Activated gamma-delta T cell treated with anti-CD3 and anti-CD28 coated beads, Interleukin-2, amount 50 U/mL, for 16 hours (primary cell): ENCODE measurements at places on chromosomes 2 and 18.

GRCh38 chr2:237695201-237695780, 67.9 kb downstream of the LRRFIP1 start:
- DNase-seq, result no peak

GRCh38 chr2:43183743-43184142, 42.7 kb downstream of the ZFP36L2 start:
- DNase-seq, result no peak

DNA sequence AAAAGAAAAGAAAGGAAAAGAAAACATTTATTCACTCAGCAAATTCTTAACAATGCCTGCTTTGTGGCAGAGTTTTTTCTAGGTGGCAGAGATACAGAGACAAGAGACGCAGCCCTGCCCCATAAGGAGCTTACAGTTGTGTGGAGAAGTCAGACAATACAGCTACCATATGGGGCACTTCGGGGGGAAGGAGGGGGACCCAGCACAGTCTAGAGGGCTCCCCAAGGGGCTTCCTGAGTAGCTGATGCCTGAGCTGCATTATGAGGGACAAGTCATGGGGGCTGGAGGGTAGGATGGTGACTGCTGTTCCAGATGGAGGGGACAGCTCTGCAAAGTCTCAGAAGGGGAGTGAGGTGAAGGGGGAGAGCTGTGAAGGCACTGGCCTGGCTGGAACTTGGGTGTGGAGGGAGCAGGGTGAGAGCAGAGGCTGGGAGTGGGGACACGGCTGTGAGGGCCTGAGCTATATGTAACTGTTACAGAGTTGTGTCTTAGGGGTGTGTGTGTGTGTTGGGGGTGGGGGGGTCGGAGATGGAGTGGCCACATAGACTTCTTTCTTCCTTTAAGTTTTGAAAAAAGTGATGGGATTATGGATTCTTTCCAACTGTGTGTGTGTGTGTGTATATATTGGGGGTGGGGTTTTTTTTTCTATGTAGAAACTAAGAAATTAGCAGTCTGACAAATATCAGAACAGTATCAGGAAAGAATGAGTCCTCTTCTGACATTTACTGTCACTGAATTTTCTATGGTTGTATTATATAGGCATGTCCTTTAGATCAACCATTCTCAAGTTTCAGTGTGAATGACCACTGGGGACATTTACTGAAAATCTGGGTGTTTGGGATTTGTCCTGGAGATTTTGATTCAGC, 66.0 kb upstream of the HAAO start:
- no peak for DNase-seq

DNA sequence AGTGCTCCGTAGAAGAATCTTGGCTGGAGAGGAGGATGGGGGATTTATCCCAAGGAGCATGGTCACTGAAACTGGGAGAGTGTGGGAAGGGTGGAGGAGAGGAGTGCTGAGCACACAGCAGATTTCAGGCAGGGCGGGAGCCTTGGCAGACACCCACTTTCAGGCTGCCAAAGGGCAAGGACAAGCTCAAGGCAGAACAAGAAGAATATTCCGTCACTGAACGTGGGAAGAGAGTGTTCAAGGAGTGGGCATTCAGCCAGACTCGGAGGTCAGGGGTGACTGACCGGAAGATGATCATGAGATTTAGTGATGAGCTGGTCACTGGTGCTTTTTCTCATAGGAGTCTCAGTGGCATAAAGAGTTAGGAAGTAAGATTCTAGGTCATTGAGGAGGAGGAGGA, 136.2 kb upstream of the RASGRP3 start:
- DNase-seq, result no peak

DNA sequence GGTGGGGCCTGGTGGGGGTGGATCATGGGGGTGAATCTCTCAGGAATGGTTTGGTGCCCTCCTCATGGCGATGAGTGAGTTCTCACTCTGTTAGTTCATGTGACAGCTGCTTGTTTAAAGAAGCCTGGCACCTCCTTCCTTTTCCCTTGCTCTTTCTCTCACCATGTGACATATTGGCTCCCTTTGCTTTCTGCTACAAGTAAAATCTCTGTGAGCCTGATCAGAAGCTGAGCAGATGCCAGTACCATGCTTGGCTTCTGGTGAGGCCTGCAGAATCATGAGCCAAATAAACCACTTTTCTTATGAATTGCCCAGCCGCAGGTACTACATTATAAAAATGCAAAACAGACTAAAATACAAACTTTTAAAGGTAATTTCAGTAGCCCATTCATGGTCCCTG, 73.4 kb upstream of the TEX51 start:
- DNase-seq, result no peak

GRCh38 chr2:58535990-58536389, 294.9 kb upstream of the FANCL start:
- no peak for DNase-seq

DNA sequence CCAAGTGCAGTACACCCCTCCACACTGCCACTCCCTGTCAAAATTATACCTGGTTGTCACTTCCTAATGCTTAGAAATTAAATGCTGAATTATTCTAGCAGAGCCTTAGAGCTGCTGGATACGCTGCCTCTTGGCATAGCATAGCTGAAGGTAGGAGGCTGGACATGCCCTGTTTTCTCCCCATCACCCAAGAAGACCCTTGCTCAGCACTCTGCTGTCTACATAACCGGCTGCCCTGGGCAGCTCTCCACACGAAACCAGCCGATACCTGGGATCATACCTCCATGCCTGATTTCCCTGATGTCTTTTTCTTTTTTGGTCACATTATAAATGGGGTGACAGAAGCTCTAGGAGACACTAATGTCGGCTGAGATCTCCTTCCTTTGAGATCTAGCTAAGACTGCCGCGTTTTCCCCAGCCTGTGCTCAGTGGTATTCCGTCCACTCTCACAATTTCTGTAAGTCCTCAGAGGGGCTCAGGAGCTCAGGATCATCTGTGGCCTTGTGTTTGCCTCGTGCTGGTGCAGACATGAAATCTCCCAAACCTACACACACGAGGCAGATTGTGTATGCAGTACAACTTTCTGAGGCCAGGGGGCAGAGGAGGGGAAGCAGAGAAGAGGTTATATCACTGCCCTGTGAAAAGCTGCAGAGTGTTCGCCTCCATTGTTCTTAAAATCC, 13.5 kb upstream of the ZAP70 start:
- DNase-seq, result peak; percentile 58

DNA sequence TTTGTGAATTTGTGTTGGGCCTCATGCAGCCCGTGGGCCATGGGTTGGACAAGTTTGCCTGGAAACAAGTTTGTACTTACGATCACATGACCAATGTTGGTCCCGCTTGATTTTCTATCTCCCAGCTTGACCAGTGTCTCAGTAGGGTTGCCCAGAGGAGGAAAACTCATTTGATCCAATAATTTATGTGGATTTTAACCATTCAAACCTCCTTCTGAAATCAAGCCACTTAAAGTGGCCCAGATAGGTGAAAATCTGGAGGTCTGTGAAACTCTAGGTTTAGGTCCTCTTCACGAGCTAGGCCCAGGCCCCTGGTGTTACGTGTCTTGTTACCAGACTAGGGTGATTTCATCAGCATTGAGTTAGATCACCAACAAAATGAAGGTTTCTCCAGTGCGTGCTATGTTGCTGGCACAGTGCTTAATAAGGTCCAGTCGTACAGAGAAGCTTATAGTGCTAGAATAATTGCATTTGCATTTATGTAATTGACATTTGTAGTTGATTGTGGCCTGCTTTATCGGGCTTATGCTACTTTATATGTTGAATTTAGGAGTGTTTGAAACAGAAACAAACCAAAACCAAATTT, 4.4 kb downstream of the ACTR2 start:
- DNase-seq, result no peak

- DNase-seq, result no peak
These were observed 558 bp upstream of the CEP192 start for GRCh38 chr18:12990641-12990966.

DNA sequence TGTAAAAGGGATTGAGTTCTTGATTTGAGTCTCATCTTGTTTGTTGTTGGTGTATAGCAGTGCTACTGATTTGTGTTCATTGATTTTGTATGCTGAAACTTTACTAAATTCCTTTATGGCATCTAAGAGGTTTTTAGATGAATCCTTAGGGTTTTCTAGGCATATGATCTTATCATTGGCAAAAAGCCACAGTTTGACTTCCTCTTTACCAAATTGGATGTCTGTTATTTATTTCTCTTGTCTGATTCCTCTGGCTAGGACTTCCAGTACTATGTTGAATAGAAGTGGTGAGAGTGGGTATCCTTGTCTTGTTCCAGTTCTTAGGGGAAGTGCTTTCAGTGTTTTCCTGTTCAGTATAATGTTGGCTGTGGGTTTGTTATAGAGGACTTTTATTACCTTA, 4.8 kb downstream of the ANKAR start:
- no peak for DNase-seq
